ENCODE measurements at places on chromosomes 12 and 14.

GRCh38 chr12:39905152-39905551 lies 200.7 kb downstream of the SLC2A13 start:
- H3K4me3 ChIP-seq = no peak overlapping the region
- H3K36me3 ChIP-seq = no peaks in the 10 kb centered on the region
- H3K27ac ChIP-seq = no peak overlapping the region
- no peak for DNase-seq
- H3K27me3 ChIP-seq = no peaks in the 10 kb centered on the region

- 0 out of 2 replicates have a peak, but pooled peaks cover 4% of the 10 kb centered on the region for H3K27me3 ChIP-seq
- no peaks in the 10 kb centered on the region for H3K4me1 ChIP-seq
- no peak overlapping the region for H3K27ac ChIP-seq
- H3K36me3 ChIP-seq = no peaks in the 10 kb centered on the region
- H3K4me3 ChIP-seq = no peak overlapping the region
- no peak for DNase-seq
Measured at GRCh38 chr14:81765651-81766275, 232.1 kb upstream of the SEL1L start.

DNA sequence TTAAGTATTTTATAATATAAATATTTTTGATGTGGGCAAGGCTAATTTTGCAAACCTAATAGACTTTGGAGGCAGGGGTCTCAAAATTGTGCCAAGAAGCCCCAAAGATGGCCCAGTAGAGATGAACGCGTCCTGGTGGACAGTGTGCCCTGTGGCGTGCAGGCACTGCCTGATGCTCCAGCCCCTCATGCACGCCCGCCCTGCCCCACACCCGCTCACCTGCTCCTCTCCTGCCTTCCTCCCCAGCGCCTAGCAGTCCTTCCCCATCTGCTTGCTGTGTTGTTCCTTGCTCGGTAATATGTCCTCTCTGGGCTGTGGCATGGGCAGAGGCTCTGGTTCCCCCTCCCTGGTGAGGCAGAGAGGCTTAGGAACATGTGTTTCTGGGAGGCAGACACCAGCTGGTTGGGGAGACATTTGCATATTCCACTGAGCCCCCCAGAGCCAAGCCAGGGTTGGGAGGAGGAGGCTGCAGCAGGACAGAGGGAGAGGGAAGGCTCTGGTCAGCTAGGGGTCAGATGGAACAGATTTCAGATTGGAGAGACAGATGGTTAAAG lies 46.8 kb upstream of the GPATCH2L start:
- H3K36me3 ChIP-seq = no peaks in the 10 kb centered on the region
- H3K4me3 ChIP-seq = no peak overlapping the region
- no peak for DNase-seq

DNA sequence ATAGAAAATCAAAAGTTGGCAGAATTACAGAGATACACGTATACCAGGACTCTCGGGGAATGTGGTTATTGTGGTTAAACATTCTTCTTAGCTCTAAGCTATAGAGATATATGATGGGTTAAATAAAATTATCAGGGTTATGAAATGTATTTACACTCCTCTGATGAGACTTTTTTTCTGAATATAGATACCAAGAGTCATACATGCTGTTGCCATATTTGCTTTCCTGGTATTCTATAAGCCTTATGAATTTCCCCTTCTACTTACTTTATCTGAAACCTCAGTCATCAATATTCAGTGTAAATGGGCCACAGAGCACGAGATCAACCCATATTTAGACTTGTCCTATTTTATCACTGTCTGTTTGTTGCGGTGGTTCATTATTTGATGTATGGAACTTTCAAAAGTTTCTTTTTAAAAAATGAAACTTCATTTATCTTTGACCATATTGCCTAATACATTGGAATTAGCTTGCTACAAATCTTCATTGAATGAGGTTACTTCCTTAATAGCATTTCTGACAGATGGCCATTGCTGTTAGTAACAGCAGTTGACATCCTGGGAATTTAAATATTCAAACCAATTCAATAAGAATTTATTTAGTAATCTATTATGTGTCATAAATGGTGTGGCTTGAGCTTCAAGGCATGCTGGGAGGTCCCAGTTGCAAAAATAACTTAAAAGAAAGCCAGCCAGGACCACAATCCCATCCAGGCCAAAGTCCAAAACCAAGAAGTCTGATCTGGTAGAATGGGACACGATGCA lies 393.5 kb downstream of the PCNX1 start:
- H3K27ac ChIP-seq = no peak overlapping the region
- H3K27me3 ChIP-seq = no peaks in the 10 kb centered on the region
- DNase-seq = no peak
- H3K4me3 ChIP-seq = no peak overlapping the region
- no peaks in the 10 kb centered on the region for H3K4me1 ChIP-seq

DNA sequence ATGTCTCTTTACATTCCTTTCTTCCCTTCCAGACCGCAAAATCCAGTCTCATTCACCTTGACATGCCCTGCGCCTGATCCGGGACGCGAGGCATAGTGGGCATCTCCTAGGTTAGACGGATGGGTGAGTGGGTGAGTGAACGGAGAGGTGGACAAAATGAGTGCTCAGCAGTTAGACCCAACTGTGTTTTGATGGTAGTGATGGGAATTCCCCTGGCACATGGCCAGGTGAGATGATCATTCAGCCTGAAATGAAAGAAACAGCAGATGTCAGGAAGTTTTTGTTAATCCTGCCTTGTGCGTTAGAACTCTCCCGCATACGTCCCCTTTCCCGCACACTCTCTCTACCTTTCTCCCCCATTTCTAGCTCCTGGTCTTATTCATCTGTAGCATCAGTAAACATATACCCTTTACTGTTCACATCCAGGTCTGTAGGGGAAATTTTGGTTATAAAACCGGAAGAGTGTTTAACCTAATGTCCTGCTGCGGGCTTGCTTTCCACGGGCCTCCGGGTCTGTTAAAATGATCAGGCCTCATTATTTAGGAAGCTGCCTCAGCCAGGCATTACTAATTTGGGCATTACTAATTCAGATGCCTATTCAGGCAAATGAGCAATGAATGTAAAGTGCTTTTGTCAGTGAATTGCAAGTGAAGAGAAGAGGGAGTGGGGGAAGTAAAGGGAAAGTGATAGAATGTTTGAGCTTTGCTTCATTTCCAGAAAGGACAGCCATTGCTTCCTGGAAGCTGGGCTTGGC lies 172.8 kb downstream of the ETV6 start:
- no peak overlapping the region for H3K4me3 ChIP-seq
- H3K27ac ChIP-seq = no peak overlapping the region
- H3K27me3 ChIP-seq = no peaks in the 10 kb centered on the region
- no peak for DNase-seq
- H3K36me3 ChIP-seq = no peaks in the 10 kb centered on the region

Measured in Karpas-422 (cell line).